ENCODE measurements at places on chromosomes 16 and 17. TPM values are rescaled to one million over a fixed set of nuclear protein-coding genes. Genes with fewer than 3 reads are reported as not detected.

RNF151 gene
- not detected for total RNA-seq

SCN4A gene
- not detected for total RNA-seq

CES1 gene
- total RNA-seq = not detected

PSMD11 gene
- total RNA-seq = 109 TPM

NPIPA5 gene
- total RNA-seq = 5.1 TPM

GAS7 gene
- total RNA-seq = 0.89 TPM

CRHR1 gene
- total RNA-seq = not detected

MYH13 gene
- total RNA-seq = not detected

CHP2 gene
- not detected for total RNA-seq

FLOT2 gene
- total RNA-seq = 108 TPM

CCL14 gene
- total RNA-seq = 0.80 TPM

COG7 gene
- total RNA-seq = 8.2 TPM

OR2C1 gene
- not detected for total RNA-seq

RHBDL3 gene
- 0.07 TPM for total RNA-seq

GNG13 gene
- not detected for total RNA-seq

CCL2 gene
- 184 TPM for total RNA-seq

SPN gene
- not detected for total RNA-seq

ATP2C2 gene
- not detected for total RNA-seq

SGCA gene
- total RNA-seq = not detected
